RPMI8226 (cell line): ENCODE measurements at places on chromosomes 3 and 15.

GRCh38 chr3:150278843-150279381, 129.2 kb upstream of the TSC22D2 start:
- no peak for DNase-seq

- DNase-seq = no peak
Measured at GRCh38 chr3:29099775-29100174, 181.1 kb upstream of the RBMS3 start.

- DNase-seq = peak; percentile 69
Measured at GRCh38 chr3:52237657-52238172, 1.2 kb downstream of the TWF2 start.

DNA sequence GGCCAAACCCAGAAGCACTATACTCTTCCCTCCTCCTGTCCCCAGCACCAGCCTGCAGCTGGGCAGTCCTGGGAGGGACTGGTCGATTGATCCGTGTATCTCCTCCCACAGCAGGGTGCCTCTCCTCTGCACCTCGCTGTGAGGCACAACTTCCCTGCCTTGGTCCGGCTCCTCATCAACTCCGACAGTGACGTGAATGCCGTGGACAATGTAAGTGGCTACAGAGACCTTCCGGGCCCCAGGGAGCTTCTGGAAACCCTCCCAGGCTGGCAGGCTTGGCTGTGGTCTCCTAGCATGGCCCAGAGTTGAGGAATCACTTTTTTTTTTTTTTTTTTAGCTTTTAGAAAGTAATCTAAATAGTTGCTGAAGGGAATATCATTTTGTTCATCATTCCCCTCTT, 30.7 kb downstream of the ANKDD1A start:
- DNase-seq = peak; percentile 1

DNA sequence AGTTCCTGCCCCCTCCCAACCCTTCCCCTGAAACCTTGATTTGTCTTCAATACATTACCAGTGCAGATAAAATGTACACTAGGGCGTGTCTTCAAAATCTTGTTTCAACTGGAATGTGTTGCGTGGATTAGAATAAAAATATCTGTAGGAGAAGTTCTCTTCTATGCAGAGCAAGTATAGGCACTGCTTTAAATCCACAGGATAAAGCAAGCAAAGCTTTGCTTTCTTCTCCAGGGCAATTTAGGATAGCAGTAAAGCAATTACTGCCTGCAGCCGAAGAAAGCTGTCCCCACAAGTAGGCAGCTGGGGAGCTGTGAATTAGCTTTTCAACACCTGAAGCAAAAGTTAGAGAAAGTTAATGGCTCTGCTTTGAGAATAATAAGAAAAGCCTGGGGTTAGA, 329.7 kb upstream of the KCNMB2 start:
- no peak for DNase-seq

- no peak for DNase-seq
Measured at GRCh38 chr15:66071921-66072295, 181.6 kb downstream of the MEGF11 start.

DNA sequence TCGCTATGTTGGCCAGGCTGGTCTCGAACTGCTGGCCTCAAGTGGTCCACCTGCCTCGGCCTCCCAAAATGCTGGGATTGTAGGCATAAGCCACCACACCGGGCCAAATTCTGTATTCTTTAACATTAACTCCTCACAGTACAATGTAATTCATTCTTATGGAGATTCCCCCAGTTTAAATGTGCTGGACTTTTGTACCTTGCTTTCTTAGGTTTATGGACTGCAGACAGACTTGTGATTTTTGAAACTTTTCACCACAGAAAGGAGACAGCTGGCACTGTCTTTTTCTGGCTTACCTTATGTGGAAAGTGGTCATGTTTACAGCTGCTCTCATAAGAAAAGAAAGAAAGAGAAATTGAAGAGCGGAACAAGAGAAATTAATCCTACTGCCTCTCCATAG, 103.8 kb downstream of the IQCH start:
- no peak for DNase-seq

- DNase-seq = peak; percentile 38
Measured at GRCh38 chr3:189276444-189277219, 104.9 kb downstream of the TPRG1 start.

GRCh38 chr3:107989661-107990060, 101.2 kb downstream of the CD47 start:
- DNase-seq = no peak

DNA sequence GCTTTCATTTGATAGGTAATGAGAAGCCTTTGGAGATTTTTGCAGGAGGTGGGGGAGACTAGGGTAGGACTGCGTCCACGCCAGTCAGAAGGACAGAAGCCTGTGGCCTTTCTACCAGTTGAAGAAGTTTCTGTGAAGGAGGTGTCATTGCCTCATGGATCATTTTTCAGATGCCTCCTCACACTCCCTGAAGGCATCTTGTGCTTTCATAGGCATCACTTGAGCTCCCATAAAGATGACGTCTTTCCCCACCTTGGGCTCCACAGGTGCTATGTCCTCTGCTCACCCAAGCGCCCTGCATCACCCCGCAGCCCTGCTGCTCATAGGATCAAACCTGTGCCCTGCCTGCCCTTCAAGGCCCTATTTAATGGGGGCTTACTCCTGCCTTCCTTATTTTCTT, 7.5 kb upstream of the ITGA11 start:
- DNase-seq = no peak

GRCh38 chr15:37108381-37109167, 8.2 kb upstream of the MEIS2 start:
- DNase-seq = no peak

DNA sequence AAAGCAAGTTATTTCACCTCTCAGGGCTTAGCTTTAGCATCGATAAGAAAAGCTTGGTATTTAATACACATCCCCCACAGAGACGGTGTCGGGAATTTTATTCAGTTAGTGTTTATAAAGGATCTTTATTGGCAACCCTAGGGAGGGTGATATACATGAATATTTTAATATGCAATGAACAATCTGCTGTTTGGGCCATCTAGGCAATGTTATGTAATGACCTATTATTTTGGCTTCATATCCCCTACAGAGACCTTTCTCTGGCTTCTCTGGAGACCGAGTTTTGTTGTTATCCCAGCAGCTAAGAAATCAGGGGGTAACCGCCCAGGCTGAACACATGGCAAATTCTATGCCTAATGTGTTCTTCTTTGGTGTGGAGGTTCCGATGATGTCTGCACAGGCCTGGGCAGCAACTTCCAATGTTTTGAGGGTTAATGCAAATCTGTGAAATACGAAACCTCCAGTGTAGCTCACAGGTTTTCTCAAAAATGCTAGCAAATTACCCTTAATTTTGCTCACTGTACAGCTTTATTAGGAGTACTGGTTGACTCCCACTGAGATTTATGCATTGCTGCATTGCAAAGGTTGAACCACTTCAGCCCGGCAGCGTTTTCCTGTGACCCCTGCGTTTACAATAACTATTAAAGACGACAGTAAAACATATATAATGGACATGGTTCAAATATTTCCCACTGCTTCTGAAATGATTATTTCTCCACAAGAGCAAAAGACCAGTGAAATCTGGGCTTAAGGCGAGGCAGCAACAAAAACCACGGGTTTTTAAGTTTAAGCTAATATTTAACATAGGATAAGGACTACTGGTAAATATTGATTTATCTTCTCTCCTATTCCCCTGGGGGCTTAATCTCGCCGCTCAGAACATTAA, 298.3 kb upstream of the NR2E3 start:
- DNase-seq = no peak
